Thyroid gland (tissue), 4 donors: ENCODE measurements at places on chromosomes 6 and 20.

GRCh38 chr6:125190667-125191066 is 37.1 kb downstream of the TPD52L1 start:
- no peak for DNase-seq

DNA sequence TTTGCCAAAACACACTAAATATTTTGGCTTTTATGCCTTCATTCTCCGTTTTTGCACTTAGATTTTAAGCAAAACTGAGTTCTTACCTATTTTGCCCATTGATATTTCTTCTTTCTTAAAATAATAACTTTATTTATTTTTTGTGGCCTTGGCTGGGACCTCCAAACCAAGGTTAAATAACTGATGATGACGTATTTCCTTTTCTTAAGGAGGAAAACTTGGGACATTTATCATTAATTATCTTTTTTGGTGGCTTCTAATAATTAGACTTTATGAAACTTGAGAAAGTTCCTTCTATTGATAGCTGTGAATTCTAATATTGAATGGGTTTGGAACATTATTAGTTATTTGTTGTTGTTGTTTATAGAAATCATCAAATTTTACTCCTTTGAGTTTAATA is 154.5 kb downstream of the ADGB start:
- no peak for DNase-seq

DNA sequence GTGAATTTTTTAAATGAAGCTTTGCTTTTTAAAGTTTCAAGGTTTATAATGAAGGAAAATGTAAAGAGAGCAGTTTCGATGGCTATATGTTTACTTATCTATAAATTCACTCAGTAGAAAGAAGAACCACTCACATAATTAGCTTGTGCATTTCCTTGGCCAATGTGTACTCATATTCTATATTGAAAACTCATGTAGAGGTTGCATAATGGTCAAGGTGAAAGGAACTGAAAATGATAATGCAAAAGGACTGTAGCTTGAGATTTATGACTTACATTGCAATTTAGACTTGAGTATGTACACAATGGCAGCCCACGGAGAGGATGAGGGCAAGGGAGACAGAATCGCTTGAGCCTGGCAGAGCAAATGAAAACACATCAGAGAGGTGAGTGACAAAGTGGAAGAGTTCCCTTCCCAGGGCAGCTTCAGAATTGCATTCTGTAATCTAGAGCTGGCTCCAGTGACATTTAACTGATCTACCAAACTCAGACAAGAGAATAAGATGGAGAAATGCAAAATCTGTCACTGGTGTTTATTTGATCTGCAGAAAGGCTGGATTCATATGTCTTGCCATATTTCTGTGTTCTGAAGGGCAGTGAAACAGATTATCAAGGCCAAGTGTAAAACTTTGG is 191.8 kb downstream of the TMEM200A start:
- no peak for DNase-seq

- DNase-seq = peak; percentile 84
These were observed 20.9 kb downstream of the DEF6 start for GRCh38 chr6:35318196-35319171.

GRCh38 chr6:32554116-32554965 is 24.3 kb upstream of the HLA-DRB5 start:
- no peak for DNase-seq

DNA sequence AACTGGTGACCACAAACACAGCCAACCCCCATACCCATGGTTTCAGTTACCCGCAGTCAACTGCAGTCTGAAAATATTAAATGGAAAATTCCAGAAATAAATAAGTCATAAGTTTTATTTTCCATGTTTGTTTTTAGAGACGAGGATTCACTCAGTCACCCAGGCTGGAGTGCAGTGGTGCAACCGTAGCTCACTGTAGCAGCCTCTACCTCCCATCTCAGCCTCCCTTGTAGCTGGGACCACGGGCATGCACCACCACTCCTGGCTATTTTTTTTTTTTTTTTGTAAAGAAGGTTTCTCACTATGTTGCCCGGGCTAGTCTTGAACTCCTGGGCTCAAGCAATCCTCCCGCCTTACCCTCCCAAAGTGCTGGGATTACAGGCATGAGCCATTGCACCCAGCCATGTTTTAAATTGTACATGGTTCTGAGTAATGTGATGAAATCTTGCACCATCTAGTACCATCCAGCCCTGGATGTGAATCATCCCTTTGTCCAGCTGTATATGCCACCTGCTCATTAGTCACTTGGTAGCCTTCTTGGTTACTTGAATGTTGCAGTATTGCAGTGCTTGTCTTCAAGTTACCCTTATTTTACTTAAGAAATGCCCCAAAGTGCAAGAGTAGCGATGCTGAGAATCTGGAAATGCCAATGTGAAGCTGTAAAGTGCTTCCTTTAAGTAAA is 14.5 kb downstream of the CSNK2A1 start:
- no peak for DNase-seq

DNA sequence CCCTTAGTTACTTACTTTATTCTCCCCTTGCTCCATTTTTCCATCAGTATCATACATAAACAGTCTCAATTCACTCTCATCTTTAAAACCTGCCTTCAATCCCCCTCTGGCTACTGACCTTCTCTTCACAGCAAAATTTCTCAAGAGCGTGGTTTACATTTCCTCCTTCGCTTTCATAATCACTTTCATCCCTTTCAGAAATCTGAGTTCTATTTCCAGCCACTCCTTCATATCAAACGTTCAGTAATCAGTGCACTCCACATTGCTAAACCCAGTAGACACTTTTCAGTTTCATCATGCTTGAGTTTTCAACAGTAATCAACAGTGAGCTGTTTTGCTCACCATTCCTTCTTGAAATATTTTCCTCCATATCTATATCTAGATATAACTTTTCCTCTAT is 176.7 kb upstream of the HSF2 start:
- DNase-seq = no peak

- DNase-seq = no peak
These were observed 67.8 kb downstream of the RNF182 start for GRCh38 chr6:13992417-13993055.

DNA sequence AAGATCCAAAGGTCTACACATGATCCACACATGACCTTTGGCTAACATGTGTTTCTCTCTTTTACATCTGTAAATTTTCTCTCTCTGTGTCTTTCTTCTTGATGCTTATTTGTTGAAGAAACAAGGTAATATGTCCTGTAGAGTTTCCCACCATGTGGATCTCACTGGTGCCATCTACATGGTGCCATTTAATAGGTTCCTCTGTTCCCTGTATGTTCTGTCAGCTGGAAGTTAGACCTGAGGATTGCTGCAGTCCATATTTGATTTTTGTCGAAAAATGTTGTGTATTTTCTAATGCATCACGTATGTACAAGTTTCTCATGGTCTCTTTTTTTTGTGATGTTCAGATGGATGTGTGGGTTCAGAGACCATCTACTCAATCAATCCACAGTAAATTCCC is 30.0 kb downstream of the FOXA2 start:
- DNase-seq = no peak

GRCh38 chr20:62528983-62529891 is 53.4 kb upstream of the GATA5 start:
- no peak for DNase-seq

DNA sequence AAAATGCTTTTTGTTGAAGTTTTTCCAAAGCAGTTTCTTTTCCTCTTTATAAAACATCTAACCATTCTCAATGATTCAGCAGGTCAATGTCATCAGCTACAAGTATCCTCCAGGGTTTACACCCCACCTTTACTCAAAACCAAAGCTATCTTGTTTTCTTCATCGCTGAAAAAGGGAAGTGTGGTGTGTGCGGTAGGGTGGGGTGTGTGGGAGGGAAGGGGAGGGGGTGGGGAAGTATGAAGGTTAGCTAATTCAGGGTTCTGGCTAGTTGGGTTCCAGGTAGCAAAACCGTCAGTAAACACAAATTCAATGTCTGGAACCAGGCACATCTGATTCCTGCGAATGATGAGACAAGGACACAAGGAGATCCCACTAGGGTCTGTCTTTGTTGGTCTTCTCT is 189.6 kb downstream of the GJA10 start:
- DNase-seq = no peak

GRCh38 chr6:76435174-76435573 is 362.7 kb upstream of the IMPG1 start:
- DNase-seq = no peak

DNA sequence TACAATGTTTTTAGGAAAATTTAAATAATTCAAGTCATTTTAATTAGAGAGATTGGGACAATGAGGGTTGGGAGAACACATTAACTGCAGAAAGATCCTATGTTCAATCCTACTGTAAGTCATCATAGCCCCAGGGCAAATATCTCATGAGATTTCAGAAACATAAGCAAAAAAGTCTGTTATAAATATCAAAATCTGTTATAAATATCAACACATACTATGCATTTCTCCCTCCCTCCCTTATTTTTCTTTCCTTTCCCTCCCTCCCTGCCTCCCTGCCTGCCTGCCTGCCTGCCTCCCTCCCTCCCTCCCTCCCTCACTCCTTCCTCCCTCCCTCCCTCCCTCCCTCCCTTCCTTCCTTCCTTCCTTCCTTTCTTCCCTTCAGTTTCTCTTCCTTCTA is 267.3 kb upstream of the SASH1 start:
- no peak for DNase-seq

- peak; percentile 90 for DNase-seq
These were observed 863 bp upstream of the HMGN4 start for GRCh38 chr6:26537160-26537845.

- DNase-seq = no peak
These were observed 908.5 kb upstream of the MANEA start for GRCh38 chr6:94668876-94669275.

- DNase-seq = peak; percentile 29
These were observed 37.4 kb upstream of the FAM83C start for GRCh38 chr20:35329435-35330139.

GRCh38 chr20:31568041-31568731 is 36.9 kb upstream of the ID1 start:
- DNase-seq = no peak

GRCh38 chr20:61841966-61842365 is 223.7 kb downstream of the TAF4 start:
- peak; percentile 8 for DNase-seq

- DNase-seq = no peak
These were observed 18.4 kb downstream of the OR14J1 start for GRCh38 chr6:29319931-29320330.

GRCh38 chr6:125994670-125995488 is 8.5 kb downstream of the TRMT11 start:
- no peak for DNase-seq

DNA sequence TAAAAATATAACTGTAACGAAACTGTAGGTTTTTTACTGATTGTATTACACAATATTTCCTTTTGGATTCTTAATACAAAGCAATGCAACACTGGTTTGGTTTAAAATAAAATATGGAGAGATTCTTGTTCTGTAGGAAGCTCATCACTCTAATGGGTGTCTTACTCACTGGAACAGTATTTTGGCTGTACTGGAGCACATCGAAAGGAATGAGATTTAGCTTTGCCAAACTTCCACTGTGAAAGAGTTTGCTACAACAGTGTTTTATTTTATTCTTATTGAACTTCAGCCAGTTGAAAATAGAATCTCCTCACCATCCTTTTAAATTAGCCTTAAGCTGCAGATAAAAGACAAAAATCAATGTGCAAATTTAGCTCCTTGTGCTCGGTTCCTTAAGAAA is 230.7 kb upstream of the QKI start:
- DNase-seq = no peak
